ENCODE measurements at places on chromosomes 2 and 18.

DNA sequence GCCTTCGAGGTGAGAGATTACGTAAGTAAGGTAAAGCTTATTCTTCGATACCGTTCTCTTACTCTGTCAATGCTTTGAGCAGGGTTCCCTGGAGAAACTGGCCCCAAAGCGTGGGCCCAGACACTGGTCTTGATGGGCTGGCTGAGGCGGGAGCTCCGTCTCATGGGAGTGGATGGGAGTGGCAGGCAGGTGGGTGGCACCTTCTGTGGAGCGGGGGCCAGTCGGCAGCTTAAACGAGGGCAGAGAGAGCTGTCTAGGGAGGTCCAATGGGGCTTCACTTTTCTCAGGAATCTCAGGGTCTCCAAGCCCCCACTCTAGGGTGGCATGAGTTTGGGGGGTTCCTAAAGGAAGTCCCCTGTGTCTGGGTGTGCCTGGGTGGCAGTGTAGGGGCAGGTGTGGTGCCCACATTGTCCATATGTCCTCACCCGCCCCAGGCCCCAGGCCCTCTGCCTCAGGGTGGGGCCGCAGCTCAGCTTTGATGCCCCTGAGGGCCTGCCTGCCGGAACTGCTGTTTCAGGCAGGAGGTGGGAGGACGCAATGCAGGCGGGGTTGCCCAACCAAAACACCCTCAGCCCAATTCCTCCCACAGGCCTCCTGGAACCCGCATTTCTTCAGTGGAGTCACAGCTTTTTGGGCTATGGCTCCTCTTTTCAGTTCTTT lies 32.5 kb upstream of the FOSL2 start:
- DNase-seq: no peak

DNA sequence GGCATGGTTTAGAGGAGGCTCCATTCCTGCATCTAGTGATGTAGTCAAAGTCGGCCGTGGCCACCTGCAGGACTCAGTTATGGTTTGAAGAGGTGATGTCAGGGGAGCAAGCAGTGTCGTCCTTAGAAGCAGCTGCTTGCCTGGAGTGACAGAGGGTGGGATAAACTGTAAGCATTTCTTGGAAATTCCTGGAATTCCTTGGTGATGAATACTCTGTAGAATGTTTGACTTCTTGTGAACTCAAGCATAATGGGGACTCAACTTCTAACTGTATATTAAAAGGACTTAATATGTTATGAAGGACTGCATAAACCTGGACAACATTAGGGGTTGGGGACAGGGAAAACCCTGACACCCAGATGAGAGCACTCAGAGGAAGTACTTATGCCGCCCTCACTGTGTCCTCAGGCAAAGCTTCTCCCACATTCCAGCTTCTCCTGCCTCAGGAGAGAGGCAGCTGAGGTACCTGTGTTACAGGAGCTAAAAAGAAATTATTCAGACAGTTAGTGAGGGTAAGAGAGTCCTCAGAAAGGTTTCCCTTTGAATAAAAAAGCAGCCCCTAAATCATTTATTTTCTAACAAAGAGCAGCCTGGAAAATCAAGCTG lies 459.9 kb upstream of the CELF4 start:
- no peak for DNase-seq

GRCh38 chr2:184256611-184257010 lies 341.7 kb upstream of the ZNF804A start:
- no peak for DNase-seq

DNA sequence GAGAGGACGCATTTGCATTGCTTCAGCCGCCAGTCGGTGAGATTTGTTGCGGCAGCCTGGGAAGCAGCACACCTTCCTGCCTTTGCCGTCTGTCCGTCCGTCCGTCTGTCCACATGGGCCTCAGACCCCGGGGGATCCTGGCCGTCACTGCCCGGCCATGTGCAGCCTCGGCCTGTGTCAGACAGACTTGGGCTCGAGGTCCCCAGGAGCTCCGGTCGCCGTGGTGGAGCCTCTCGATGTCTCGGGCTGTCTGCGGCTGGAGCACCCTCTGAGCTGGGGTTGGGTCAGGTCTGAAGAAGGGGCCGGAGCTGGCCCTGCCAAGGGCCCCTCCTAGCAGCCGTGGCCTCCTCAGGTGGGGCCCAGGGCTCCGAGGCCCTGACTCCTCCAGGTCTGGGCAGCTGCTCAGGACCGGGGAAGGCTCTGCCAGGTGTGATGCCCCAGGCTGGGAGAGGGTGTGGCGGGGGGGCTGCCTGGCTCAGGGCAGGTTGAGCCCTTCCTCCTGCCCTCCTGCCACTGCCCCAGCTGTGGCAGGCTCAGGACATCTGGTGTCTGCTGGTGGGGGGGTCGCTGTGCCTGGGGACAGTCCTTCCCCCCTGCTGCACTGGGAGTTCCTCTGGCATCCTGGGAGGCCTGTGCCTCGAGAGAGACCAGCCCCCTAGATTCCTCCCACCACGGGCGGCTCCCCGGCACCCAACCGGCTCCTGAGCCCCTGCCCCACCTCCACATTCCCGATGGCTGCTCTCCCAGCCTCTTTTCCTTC lies 11.8 kb downstream of the NEU4 start:
- DNase-seq: peak; percentile 9

DNA sequence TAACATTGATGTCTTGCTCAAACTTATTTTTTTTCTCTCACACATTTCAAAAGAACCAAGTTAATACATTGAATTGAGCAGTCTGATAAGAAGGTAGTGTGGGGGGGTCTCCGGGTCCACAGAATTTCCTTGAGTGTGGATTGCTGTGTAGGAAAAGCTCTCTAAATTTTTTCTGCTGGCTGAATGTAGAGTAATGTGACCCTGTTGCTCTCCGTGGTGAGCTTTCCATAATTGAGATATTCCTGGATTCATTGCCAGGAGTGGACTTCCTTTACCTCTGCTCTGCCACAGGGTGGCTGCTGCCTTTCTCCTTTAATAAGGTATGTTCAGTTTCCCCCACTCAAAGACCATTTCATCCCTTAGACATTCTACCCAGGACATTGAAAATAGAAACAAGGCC lies 50.9 kb downstream of the PKP4 start:
- no peak for DNase-seq

- no peak for DNase-seq
Observed at GRCh38 chr2:26886736-26887135, 38.8 kb downstream of the DPYSL5 start.

GRCh38 chr2:162890690-162891311 lies 52.2 kb upstream of the KCNH7 start:
- DNase-seq: peak; percentile 5

- DNase-seq: peak; percentile 27
Observed at GRCh38 chr18:45775241-45775676, 50.2 kb upstream of the SIGLEC15 start.
